SJCRH30 (cell line): ENCODE measurements at places on chromosomes 2 and 18.
A peak's percentile ranks its signal among the peaks of the same experiment; 100 is the strongest.

- DNase-seq = no peak
Observed at GRCh38 chr2:127504552-127505430, 21.5 kb downstream of the IWS1 start.

DNA sequence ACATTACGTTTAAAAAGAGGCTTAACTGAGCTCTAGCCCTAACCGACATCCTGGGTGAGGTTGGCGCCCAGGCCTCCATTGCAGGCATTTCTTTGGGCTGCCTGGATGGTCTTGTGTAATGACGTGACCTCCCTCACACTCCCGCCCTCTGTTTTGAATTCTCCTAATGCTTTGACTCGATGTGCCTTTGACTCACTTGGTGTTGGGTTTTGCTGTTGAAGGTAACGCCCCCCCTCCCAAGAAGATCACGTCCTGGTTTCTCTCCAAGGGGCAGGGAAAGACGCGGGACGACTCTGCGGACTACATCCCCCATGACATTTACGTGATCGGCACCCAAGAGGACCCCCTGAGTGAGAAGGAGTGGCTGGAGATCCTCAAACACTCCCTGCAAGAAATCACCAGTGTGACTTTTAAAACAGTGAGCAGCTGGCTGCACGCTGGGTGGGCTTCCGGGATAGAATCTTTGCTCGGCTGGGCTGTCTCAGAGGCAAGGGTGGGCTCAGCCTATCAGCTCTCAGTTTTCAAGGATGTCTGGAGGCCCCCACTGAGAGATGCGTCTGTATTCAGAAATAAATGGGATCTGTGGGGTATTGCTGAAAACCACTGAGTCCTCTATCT, 87.9 kb upstream of the ATG16L1 start:
- DNase-seq = peak; percentile 83

DNA sequence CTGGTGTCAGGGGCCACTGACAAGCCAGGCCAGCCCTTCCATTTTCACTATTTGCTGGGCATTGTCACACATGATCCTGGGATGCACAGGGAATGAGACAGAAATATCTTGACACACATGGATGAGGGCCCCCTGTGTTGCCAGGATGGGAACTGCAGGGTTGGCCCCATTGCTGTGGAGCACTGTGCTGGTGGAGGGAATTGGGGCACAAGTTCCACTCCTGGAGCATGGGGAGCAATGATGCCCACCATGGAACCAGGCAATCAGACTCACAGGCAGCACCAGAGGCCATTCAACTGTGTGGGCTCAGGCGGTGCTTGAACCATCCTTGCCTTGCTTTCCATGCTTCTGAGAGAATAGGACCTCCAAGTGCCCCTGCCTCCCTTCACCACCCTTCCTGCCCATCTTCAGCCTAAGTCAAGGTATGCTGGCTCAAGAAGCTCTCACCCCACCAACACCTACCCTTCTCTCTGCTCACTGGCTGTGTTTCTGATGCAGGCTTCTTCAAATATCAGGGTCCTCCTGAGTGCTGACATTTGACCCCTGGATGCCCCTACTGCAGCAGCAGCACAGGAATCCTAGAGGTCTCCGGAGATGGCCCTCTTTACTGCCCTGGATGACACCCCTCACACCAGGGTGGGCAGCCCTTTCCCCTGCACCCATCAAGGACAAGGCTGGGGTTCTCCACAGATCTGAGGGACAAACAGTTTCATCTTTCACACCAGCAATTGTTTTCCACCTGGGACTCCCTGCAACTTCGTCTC, 11.0 kb downstream of the ADRA2B start:
- no peak for DNase-seq

DNA sequence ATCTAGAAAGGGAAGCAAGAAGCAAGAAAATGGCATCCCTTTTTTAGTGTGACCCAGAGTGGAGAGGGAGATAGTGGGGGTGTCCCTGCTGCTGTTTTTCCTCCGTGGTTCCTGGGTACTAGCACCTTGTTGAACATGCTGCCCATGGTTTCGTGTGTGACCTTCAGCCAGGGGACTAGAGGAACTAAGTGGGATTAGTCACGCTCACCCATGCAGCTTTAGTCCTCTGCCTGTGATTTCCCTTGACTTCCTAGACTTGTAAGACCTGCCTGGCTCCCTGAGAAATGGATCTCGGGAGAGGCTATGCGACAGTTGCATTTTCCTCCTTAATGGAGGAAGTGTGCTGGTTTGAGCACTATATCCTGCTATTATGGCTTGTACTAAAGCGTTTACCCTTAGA, 471.4 kb downstream of the DCDC2C start:
- peak; percentile 5 for DNase-seq

DNA sequence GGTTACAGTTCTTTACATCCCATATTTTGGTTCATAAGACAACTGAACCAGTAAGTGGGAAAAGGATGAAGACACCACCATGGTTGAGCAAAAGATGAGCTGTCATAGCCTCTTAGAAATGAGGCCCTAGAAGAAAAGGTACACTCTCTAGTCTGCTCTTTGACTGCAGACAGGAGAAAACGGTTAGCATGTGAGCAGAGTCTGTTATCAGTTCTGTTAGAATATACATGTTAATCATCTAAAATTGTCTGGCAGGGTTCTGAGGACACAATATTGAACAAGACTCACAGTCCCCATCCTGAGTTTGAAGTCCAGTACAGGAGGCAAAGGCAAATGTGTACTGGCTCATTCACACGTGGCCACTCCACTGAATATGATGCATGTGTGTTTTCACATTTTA, 78.1 kb downstream of the MBOAT2 start:
- DNase-seq = no peak

- peak; percentile 64 for DNase-seq
Observed at GRCh38 chr18:79404567-79404910, 8.8 kb downstream of the NFATC1 start.

DNA sequence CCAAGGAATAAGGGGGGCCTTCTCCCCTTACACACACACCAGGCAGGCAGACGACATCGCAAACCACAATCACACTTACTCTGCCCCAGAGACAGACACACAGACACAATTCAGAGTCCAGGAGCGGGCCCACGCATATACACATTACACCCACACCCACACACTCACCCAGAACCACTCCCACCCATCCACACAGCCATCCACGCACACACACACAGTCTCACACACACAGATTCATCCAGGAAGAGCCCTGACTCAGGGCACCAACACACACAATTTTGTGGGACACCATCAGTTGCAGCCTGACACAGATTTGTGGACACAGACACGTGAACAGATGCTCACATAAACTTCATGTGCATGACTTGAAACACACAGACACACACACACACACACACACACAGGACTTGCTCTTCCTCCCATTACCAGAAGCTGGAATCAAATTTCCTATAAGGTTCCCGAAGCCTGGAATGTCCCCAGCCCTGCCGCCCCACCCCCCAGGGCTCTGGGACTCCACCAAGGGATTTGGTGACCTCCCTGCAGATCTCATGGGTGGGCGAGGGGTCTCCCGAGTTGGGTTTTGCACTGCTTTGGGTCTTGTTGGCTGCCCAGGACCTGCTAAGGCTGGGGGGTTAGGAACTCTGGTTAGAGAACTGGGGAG, 23.5 kb downstream of the TNS1 start:
- DNase-seq = no peak

- DNase-seq = peak; percentile 31
Observed at GRCh38 chr2:213189001-213189899, 37.8 kb upstream of the IKZF2 start.

- no peak for DNase-seq
Observed at GRCh38 chr2:160257743-160258491, 57.8 kb upstream of the ITGB6 start.

GRCh38 chr2:105870062-105870461, 125.3 kb downstream of the NCK2 start:
- no peak for DNase-seq

DNA sequence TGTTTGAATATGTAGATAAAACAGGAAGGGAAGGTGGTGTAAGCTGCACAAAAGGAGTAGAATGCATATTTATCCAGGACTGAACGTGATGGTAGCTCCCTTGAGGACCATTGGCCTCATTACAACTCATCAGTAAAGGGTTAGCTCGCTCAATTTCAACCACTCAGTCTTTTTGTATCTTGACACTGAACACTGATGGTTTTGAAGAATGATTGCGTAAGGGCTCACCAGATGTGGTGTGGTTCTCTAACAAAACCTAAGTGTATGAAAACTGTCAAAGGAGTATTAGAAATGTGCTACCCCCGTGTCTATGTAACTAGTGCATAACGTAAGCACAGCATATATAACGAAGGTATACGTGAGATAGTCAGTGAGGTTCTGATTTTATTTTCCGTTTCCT, 272.4 kb upstream of the THSD7B start:
- DNase-seq = no peak

DNA sequence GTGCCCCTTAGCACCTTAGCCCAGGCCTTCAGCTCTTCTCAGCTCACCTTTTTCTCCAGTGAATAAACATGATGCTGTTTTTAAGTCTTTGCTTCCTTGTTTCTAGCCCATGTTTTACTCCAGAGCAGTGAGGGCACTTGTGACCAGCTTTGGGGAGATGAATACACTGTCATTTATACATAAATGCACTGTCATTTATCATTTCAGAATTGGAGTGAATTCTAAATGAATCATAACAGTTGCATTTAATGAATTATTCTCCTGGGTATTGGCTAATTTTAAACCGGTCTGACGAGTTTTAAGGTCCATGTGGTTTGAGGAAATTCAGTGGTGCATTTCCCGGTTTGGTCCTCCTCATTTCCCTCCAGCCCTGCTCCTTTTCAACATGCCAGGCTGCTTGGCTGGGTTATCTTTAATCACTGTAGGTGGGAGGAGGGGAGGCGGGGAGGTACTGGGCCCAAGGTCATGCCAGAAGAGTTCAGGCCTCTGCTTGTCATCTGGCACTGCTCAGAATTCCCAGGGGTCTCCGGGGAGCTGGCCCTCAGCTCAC, 23.9 kb downstream of the PRKCE start:
- DNase-seq = no peak
